Stimulated activated CD4-positive, alpha-beta T cell treated with anti-CD3 and anti-CD28 coated beads, Interleukin-4, amount 100 ng/mL, for 1 hour (primary cell): ENCODE measurements at places on chromosomes 4 and X.

DNA sequence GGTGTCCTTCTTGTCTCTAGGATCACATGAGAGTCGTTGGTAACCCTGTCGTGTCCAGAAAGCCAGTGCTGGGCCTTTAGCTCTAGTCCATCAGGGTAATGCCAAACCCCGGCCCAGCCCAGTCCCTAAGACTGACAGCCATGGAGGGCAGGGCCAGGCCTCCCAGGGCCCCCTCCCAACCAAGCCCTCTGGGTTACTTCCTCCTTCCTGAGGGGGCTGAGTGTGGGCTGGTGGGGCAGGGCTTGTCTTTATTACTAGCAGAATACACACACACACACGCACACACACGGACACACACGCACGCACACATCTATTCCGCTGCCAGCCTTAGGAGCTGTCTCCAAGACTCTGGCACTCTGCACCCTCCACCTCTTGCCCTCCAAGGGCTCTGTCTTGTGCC lies 35.6 kb upstream of the CDKN2AIP start:
- DNase-seq, result no peak

DNA sequence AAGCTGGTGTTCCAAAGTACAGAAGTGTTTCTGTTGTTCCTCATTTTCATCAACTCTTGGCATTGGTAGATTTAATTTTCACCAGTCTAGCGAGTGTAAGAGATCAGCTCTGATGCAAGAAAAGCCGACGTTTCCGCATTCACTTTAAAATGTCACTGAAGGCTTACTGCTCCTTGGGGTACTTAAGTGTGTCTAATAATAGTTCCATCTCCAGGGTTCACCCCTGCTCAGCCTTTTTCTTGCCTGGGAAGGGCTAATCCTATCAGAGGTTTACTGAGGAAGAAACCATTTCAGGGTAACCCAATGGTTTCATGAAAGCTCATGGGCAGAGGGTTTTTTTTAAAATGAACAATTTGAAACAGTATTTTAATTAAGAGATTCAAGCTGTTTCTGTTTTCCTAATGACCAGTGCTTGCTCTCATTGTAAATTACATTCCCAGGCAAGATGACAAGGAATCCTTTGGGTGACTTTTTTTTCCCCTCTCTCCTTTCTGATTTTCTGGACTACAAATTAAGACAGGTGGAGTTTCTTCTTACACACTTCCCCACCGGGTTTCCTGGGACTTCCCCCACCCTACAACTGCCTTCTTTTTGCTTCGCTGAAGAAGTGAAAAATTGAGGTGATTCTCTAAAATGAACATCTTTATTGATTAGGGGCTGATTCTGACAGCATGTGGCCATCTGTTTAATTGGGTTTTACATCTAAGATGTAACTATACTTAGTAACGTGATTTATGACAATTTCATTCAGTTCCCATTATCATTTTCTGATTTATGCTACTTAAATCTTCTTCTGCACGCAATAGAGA lies 78.7 kb upstream of the CBLL2 start:
- DNase-seq, result no peak

DNA sequence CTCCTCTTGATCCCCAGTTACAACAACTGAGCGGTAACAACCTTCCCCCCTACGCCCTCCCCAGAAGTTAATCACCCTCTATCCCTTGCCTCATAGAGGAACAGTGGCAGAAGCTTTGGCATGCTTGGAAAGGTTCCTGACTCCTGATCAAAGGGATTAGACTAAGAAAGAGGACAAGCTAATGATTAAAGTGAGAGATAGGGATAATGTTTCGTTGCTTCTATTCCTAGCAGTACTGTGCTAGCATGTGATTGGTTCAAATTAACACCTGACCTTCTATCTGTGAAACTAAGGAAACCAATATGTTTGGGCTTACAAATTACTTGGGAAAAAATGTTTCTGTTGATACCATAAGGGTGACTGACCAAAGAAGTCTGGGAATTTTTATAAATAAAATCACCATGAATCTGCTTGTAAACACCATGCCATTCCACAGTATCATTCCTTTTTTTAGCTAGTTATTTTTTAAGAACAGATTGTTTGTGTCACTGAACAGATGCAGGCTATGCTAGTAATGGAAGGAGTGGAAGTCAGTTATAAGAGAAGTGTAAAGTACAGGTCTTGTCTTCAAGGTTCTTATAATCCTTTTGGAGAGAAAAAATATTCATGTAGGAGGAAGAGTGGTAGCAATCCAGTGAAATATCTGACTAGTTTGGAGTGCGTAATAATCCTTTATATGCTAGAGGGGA lies 11.3 kb upstream of the ATP1B4 start:
- no peak for DNase-seq

GRCh38 chrX:154487518-154488290 lies 1.3 kb upstream of the UBL4A start:
- no peak for DNase-seq

DNA sequence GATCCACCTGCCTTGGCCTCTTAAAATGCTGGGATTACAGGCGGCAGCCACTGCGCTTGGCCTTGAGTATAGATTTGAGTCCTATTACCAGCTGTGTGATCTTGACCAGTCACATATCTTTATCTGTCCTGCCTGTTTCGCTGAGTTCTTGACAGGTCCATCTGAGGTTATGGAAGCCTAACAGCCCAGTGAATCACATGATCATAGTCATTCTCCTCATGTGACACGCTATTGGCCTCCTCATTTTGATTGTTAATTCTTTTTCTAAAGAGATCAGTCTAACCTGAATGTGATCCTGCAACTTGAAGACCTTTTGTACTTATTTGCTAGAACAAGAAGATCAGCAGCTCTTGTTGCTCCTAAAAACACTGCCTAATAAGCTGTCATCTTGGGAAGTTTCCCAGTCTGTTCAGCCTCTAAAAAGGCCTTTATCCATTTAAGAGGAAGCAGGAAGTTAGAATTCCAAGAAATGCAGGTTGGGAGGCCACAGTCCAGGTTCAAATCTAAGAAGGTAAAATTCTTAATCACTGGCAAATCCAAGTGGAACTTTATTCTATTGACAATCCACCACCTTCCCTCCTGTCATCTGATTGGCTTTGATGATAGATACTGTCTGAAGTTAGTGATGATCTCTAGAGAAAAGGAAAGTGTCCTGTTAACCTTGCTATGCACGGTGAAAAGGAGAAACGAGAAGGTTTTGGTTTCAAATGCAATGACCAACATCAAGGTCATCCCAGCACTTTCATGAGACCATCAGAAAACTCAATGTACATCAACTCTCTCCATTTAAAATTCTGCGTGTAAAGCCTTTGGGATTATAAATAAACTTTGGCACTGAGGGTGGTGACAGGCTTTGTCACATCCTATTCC lies 86.9 kb downstream of the CHRNA9 start:
- DNase-seq, result no peak

DNA sequence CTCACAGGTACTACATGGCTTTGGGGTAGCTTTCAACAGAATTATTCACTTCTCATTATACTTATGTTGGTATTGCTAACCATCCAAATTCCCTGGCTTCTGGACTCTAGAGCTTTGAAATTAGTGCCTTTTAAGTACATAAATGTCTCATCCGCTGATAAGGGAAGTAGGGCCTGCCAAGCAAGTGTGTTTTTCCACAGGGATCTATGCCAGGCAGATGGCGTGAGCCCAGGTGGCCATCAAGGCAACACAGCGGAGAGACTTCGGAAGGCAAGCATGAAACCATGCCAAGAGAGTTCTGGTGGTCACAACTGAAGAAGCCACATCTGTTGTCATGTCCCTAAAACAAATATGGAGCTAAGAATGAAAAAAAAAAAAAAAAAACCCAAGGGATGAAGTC lies 503.1 kb upstream of the LCORL start:
- no peak for DNase-seq

DNA sequence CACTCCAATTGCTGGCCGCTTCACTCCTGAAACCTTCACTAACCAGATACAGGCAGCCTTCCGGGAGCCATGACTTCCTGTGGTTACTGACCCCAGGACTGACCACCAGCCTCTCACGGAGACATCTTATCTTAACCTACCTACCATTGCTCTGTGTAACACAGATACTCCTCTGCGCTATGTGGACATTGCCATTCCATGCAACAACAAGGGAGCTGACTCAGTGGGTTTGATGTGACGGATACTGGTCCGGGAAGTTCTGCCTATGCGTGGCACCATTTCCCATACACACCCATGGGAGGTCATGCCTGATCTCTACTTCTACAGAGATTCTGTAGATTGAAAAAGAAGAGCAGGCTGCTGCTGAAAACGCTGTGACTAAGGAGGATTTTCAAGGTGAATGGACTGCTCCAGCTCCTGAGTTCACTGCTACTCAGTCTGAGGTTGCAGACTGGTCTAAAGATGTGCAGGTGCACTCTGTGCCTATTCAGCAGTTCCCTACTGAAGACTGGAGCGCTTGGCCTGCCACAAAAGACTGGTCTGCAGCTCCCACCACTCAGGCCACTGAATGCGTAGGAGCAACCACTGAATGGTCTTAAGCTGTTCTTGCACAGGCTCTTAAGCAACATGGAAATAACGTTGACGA lies 35.8 kb upstream of the PRDM8 start:
- no peak for DNase-seq

- DNase-seq, result no peak
These were observed 65.1 kb upstream of the DIAPH2 start for GRCh38 chrX:96619588-96619987.

DNA sequence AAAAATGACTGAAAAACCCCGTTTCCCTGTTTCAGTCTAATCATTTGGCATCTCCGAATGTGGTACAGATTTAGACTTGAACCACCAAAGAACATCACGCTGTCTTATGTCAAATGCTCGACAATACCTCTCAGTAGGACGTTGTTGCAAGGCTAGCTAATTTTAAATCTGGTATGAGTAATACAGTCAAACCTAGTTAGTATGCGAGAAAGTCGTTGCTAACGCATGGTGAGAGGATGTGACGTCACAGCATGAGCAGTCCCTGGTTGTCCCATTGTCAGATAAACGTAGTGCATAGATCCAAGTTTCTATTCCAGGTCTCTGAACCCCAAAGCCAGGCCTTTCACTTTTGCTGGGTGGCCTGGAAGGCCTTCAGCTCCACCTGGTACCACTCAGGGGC lies 44.7 kb downstream of the SETD7 start:
- DNase-seq, result no peak
